ENCODE measurements at places on chromosomes 4 and X. TPM values are rescaled to one million over a fixed set of nuclear protein-coding genes. Genes with fewer than 3 reads are reported as not detected.

SMAD1 gene
- polyA plus RNA-seq, result 4.8 TPM

CT45A3 gene
- polyA plus RNA-seq, result not detected

PABPC1L2A gene
- not detected for polyA plus RNA-seq

BEX2 gene
- polyA plus RNA-seq, result 2.6 TPM

FAT1 gene
- 41.2 TPM for polyA plus RNA-seq

CCDC120 gene
- 4.3 TPM for polyA plus RNA-seq

GAGE12J gene
- not detected for polyA plus RNA-seq

VCX3A gene
- polyA plus RNA-seq, result not detected

MMRN1 gene
- 0.10 TPM for polyA plus RNA-seq

MTNR1A gene
- polyA plus RNA-seq, result not detected

GAGE1 gene
- polyA plus RNA-seq, result not detected

FGF2 gene
- polyA plus RNA-seq, result 8.8 TPM

GRCh38 chrX:13091111-13091765 lies 46.8 kb upstream of the FAM9C start:
- no peak for DNase-seq

GRCh38 chr4:124432500-124432899 lies 280.0 kb downstream of the ANKRD50 start:
- DNase-seq, result no peak

DNA sequence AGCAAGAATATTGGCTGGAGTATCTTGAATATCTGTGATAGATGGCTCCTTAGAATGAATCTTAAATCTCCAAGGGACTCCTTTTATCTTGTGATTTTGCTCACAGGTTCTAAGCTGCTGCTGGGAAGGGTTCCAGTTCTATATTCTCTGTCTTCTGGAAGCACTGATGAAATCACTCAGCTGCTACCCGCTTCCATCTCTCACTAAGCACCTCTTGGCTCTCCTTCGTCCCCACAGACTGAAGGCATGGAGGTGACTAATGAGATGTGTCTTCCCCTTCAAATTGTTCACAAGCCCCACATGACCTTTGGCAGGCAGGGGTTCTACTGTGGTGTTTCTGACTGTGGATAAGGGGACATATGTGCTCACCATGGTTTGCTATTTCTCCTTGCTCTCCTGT lies 75.9 kb downstream of the C4orf51 start:
- no peak for DNase-seq

DNA sequence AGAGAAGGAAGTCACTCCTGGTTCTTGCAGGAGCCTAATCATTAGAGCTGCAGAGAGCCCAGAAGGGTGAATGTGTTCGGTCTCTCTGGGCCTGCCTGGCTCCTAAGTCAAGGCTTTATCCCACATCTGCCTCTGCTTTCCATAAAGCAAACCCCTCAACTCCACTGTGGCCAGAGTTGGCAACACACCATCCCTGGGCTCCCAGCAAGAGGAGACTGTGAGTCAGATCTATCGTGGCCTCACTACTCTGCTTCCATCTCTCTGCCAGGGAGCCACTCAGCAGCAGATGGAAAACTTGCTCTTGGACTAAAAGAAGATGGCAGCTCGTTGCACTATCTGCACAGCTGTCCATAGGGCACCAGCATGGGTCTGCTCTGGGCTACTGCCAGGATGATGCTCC lies 348.2 kb downstream of the FBXW7 start:
- no peak for DNase-seq

DNA sequence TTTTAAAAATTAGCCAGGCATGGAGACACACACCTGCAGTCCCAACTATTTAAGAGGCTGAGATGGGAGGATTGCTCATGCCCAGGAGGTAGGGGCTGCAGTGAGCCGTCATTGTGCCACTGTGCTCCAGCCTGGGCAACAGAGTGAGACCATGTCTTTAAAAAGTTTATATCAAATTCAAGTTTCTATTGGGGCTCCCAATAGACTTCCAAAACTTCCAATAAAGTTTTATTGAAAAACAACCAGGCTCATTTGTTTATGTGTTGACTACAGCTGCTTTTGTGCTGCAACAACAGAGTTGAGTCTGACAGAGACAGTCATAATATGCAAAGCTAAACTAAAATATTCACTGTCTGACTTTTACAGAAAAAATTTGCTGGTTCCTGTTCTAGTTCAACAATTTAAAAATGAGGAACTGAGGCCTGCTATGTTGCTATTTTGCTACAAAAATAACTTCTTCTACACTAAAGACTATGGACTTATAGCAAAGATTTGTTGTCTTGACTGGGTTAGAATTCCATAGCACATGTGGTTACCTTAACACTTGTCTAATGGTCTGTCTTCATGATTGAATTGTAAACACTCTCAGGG lies 63.3 kb upstream of the RELL1 start:
- no peak for DNase-seq

DNA sequence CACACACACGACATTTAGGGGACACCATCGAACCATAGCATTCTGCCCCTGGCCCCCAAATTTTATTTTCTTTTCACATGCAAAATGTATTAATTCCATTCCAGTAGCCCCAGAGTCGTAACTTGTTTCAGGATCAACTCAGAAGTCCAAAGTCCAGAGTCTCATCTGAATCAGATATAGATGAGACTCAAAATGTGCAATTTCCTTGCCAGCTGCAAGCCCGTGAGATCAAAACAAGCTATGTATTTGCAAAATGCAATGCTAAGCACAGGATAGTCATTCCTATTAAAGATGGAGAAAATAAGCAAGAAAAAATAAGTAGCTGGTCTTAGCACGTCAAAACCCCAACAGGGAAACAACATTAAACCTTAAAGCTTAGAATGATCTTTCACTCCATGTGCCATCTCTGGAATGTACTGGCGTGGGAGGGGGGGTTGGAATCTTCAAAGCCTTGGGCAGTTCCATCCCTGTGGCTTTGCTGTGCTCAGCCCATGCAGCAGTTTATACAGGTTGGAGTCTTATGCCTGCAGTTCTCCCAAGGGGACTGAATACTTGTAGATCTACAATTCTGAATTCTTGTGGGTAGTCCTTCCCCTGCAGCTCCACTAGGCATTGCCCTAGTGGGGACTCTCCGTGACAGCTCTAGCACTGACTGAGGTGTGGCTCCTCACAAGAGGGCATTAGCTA lies 47.7 kb upstream of the SYTL5 start:
- no peak for DNase-seq

- no peak for DNase-seq
Observed at GRCh38 chrX:50579955-50580354, 109.3 kb upstream of the DGKK start.

DNA sequence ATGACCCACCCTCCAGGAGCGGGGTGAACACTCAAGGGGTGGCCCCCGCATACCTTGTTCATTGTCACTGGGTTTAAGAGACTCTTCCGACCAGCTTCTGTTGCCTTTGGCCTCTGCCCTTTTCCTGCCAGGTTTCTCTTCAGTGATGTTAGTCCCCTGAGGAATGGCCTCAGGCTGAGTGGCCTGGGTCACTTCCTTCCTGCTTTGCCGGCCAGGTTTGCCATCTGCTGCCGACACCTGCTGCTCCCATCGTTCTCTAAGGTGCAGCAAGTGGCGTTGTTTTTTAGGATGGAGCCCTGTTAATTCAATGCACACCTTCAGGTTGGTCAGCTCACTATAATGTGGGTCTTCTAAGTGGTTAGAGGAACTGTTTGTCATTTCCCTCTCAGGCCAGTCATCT lies 34.2 kb downstream of the BCOR start:
- DNase-seq, result no peak

DNA sequence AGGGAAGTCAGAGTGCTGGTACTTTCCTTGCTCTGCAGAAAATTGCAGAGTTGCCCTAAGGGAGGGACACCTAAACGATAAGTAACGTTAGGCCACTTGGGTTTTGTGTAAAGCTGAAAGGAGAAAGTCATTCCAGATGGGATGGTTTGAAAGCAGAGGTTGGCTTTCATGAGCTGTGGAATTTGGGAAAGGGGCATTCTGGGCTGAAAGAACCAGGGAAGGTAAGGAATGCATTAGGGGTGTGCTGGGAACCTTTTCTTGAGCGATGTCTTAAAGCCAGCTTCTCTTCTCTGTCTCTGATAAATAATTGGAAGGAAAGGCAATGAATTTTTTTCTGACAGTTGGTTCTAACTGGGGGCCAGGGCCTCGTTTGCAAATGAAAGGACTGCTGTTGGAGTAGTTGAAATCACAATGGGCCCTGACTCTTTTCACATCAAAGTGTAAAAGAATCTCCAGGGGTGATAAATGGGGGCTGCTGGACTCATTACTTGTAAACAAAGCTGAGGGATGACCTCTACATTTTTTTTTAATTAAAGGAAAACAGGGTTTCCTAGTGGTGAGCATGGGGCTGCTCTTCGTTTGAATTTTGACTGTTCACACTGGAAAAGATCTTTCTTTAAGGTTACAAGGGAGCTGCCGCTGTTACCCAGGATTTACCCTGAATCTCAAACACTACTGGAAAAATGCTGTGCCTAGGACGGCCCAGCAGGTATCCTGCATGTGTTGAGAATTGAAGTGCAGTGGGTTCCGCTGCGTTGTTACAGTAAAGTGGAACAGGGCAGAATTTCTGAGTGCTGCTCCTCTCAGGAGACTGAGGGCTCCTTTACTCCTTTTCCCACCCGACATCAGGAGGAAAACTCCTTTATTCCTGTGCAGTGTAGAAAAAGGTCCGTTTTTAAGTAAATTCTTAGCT lies 25.0 kb downstream of the AFF1 start:
- no peak for DNase-seq

GRCh38 chr4:24949970-24950369 lies 37.1 kb upstream of the CCDC149 start:
- DNase-seq, result no peak

DNA sequence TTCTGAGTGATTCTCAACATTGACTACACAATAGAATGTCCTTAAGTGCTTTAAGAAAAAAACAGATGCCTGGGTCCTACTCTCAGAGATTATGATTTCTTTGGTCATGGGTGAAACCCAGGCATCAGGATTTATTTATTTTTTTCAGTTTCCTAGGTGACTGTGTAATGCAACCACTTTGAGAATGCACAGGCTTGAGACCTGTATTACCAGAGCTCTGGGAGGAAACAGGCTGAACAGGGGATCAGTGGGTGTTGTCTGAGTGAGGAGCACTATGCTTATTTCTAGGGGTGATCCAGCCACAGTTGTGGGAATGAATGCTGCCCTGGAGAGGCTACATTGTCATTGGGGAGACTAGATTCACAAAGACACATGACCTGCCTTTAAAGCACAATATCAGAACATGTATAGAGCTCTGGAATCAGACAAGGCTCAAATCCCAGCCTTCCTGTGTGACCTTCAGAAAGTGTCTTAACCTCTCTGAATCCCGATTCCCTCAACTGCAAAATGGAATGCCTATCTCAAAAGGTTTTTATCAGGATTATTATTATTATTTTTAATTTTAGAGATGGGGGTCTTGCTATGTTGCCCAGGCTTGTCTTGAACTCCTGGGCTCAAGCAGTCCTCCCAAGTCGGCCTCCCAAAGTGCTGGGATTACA lies 61.6 kb upstream of the PRPS1 start:
- DNase-seq, result no peak

- DNase-seq, result no peak
Observed at GRCh38 chr4:6933691-6934430, 24.2 kb downstream of the TBC1D14 start.

- DNase-seq, result no peak
Observed at GRCh38 chr4:148216866-148217814, 225.1 kb downstream of the NR3C2 start.

GRCh38 chrX:17697191-17697590 lies 40.1 kb upstream of the SCML1 start:
- no peak for DNase-seq
